Testis (tissue), 5 donors: ENCODE measurements at places on chromosomes 13 and 19. TPM values are rescaled to one million over a fixed set of nuclear protein-coding genes. Genes with fewer than 3 reads are reported as not detected.

The LRRC25 gene
- 3.4 TPM for polyA plus RNA-seq

The ACER1 gene
- polyA plus RNA-seq, result 1.0 TPM

The LGALS7B gene
- not detected for polyA plus RNA-seq

The ZNF91 gene
- 50.1 TPM for polyA plus RNA-seq

The FUT2 gene
- 0.20 TPM for polyA plus RNA-seq

The GAPDHS gene
- 363 TPM for polyA plus RNA-seq

The CD22 gene
- polyA plus RNA-seq, result 10.1 TPM

The CD177 gene
- 0.57 TPM for polyA plus RNA-seq

The TNNI3 gene
- 20.8 TPM for polyA plus RNA-seq

The PCDH9 gene
- polyA plus RNA-seq, result 2.3 TPM

The ZNF728 gene
- 9.0 TPM for polyA plus RNA-seq

- no peak for DNase-seq
Measured at GRCh38 chr13:112940236-112940635, 28.8 kb upstream of the MCF2L start.

- DNase-seq, result no peak
Measured at GRCh38 chr13:27535546-27535945, 84.8 kb downstream of the LNX2 start.

DNA sequence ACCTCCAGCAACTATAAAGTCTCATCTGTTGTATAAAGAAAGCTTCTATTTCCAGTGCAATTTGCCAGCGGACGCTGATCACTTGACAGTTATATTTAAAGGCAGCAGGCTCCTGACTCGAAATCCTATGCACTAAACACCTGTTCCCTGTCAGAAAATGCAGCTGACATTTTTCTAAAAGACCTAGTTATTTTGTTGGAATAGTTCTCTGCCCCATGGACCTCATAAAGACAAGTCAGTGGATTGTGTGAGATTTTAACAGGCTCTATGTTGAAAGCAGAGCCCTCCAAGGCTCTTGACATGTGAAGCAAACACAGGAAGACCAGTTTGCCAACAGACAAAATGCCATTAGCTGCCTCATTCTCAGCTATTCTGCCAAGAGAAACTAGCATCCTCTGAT lies 304.7 kb upstream of the KLF12 start:
- DNase-seq, result no peak

GRCh38 chr19:45553464-45553863 lies 31.1 kb downstream of the OPA3 start:
- no peak for DNase-seq

DNA sequence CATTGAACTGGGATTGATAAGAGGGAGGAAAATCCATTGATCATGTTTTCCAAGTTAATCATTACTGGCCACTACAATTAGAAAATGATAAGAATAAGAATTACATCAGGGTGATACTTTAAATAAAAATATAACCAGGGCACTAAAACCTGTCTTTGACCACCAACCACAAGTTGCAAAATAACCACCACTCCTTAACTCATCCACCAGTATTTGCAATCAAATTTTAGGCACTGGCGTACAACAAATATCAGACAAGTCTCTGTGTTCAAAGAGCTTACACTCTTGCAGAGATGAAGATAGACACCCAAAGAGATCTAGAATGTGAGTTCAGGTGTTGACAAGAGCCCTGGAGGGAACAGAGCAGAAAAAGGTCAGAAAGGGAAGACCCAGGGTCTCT lies 514 bp downstream of the CEACAM3 start:
- DNase-seq, result no peak

DNA sequence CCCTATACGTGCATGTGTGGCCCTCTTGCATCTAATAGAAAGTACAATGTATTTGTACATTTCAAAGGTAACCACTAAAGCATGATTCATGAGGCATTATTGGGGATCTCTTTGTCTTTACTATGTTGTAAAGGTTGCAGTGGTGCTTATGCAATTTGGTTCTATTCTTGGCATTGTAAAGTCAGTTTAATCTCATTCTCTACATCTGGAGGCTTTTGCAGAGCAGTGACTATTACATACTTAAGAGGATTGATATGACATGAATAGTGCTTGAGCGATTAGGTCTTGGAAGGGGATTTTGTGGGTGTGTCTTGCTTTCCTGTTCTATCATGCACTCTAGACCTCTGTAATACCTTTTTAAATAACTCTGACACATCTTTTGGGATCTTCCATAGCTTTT lies 610.0 kb downstream of the EFNB2 start:
- DNase-seq, result no peak

DNA sequence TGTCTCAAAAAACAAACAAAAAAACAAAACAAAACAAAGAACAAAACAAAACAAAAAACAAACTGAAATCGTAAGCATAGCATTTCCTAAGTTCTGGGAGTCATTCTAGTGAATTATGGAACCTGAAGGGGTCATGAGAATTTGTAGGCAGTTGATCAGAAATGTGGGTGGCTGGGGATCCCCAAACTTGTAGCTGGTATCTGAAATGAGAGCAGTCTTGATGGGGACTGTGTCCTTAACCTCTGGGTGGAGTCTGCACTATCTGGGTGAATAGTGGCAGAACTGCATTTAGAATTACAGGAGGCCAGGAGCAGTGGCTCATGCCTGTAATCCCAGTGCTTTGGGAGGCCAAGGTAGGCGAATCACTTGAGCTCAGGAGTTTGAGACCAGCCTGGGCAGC lies 6.1 kb downstream of the CLEC4G start:
- DNase-seq, result no peak

GRCh38 chr13:100387416-100387815 lies 201.2 kb downstream of the GGACT start:
- DNase-seq, result no peak

DNA sequence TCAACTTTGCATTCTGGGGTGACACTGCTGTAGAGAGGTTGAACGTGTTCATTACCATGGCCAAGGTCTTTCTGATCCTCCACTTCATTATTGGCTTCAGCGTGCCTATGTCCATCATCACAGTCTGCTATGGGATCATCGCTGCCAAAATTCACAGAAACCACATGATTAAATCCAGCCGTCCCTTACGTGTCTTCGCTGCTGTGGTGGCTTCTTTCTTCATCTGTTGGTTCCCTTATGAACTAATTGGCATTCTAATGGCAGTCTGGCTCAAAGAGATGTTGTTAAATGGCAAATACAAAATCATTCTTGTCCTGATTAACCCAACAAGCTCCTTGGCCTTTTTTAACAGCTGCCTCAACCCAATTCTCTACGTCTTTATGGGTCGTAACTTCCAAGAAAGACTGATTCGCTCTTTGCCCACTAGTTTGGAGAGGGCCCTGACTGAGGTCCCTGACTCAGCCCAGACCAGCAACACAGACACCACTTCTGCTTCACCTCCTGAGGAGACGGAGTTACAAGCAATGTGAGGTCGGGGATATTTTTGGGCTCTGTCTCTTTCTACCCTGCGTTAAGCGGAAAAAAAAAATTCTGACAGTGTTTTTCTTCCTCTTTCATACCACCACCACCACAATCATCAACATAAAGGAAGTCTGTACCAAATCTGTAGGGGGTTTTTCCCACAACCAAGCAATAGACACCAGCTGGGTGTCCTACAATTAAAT lies 29.5 kb downstream of the FPR3 start:
- DNase-seq, result no peak

DNA sequence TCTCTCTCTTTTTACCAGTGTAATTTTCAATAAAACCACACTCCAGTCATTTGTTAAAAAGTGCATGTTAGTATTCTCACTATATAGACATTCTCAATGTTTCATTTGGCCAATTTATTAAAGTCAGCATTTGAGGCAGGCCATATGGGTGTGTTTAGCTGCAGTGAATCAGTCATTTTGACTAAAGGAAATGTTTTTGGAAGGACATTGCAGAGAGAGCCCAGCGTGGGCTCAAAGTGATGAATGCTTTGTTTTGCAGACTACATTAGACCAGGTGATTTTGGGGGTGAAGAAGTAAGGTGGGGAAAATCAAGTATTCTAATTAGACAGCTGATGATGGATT lies 116.7 kb downstream of the POSTN start:
- DNase-seq, result no peak

DNA sequence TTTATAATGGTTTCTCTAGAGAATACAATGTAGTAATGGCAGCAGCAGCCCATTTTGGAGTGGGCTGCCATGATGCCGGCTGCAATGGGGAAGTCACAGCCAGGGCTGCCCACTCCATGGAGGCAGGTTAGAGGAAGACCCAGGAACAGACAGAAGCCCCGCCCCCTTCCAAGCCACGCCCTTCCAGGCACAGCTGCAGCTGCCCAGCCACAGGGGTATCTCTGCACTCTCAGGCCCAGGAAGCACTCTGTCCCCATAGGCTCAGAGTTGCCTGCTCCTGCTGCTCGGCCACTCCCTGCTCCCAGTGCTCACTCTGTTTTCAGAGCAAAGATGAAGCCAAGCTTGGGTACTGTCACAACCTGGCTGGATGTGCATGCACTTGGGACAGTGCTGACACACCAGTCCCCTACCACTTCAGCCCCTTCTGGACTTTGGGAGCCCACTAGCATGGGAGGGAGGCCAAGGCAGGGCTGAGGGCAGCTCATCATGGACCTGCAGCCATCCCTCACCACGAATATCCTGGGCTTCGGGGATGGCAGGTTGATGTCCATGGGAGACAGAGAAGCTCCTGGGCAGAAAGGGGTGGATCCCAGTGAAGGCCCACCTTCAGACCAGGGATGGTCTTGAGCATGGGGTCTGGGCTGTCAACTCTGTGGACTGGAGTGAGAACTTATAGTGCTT lies 1224.2 kb downstream of the SLITRK5 start:
- DNase-seq, result peak; percentile 30

- DNase-seq, result no peak
Measured at GRCh38 chr13:50094615-50095293, 79.5 kb downstream of the KCNRG start.

DNA sequence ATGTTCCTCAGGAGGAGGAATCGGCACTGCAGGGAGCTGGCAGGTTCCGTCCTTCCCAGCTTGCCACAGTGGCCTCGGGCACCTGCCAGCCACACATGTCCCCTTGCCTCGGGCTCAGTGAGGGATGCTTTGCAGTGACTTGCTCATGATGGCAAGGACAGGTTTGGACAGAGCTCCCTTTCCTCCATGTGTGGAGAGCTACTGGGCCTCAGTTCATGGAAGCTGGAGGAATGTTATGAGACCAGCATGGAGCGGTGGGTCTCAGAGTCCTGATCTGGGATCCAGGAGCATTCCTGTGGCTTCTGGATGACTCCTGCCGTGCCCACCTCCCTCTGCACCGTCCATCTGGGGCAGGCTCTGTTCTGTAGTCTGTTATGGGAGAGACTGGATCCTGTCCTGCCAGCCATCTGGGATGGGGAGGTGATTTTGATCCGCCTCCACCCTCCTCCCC lies 59.2 kb downstream of the SIPA1L3 start:
- DNase-seq, result no peak

- DNase-seq, result no peak
Measured at GRCh38 chr13:62387647-62388046, 972.0 kb upstream of the PCDH20 start.

GRCh38 chr13:45332831-45333219 lies 8.2 kb downstream of the TPT1 start:
- DNase-seq, result no peak

GRCh38 chr19:50719566-50719965 lies at the start of gene SHANK1:
TSS of gene SHANK1 (minus strand) at chr19:50719802. CDS start at chr19:50716919, 2,883 bp downstream.
- DNase-seq, result no peak

- DNase-seq, result no peak
Measured at GRCh38 chr19:31154021-31154420, 195.2 kb downstream of the TSHZ3 start.

GRCh38 chr13:21124852-21125251 lies 51.5 kb downstream of the SKA3 start:
- DNase-seq, result no peak

DNA sequence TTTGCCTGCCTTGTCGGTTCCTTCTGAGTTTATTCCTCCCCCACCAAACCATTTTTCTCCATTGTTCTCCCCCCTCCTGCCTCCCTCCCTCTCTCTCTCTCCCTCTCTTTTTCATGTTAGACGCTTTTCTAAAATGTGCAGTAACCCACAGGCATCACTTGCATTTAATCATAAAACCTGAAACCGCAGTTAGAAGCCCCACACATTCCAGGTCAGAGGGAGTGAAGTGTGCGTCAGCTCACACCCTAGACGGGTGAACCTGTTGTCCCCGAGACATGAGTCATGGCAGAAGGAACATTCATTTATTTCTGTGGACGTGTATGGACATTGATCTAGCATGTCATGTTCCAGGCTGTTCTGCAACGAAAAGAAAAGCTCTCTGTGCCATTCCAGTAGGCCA lies 19.9 kb downstream of the ONECUT3 start:
- DNase-seq, result no peak

GRCh38 chr19:7000333-7000732 lies 20.9 kb downstream of the MBD3L2B start:
- no peak for DNase-seq

DNA sequence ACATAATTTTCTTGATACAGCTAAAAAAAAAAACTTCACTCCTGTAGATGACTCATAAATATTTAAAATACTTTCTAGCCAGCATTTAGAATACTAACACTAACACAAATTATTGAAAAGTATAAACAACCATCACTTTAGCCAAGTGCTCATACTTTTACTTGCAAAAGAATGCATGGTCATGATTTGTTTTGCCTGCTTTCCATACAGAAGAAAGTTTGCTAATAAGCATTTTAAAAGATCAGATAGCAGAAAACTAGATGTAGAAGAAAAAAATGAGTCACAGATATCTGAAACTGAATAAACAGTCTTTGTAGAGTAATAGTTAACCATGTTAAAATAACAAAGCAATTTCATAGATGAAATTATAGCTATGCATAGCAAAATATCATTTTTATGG lies 2280.4 kb upstream of the PCDH20 start:
- DNase-seq, result no peak

- DNase-seq, result peak; percentile 94
Measured at GRCh38 chr19:3761382-3762129, at the start of gene APBA3. TSS of gene APBA3 (minus strand) at chr19:3761692. CDS start at chr19:3760264, 1,428 bp downstream.

DNA sequence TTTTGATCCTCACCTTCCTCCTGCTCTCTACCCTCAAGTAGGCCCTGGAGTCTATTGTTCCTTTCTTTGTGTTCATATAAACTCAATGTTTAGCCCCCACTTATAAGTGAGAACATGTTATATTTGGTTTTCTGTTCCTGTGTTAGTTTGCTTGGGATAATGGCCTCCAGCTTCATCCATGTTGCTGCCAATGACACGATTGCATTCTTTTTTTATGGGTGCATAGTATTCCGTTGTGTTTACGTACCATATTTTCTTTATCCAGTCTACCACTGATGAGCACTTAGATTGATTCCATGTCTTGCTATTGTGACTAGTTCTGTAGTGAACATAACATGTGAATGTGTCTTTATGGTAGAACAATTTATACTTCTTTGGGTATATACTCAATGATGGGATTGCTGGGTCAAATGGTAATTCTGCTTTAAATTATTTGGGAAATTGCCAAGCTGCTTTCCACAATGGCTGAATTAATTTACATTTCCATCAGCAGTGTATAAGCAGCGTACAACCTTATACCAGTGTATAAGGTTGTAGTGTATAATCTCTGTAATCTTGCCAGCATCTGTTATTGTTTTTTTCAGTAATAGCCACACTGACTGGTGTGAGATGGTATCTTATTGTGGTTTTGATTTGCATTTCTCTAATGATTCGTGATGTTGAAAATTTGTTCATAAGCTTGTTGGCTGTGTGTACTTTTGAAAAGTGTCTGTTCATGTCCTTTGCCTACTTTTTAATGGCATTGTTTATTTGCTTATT lies 288.9 kb downstream of the KCNRG start:
- no peak for DNase-seq

- DNase-seq, result no peak
Measured at GRCh38 chr13:35714588-35715377, 238.3 kb upstream of the MAB21L1 start.

- peak; percentile 26 for DNase-seq
Measured at GRCh38 chr13:113001241-113002140, 32.5 kb downstream of the MCF2L start.
